ENCODE measurements at places on chromosomes 3 and 15.

GRCh38 chr3:66702126-66702525, 201.3 kb upstream of the LRIG1 start:
- no peak for DNase-seq

DNA sequence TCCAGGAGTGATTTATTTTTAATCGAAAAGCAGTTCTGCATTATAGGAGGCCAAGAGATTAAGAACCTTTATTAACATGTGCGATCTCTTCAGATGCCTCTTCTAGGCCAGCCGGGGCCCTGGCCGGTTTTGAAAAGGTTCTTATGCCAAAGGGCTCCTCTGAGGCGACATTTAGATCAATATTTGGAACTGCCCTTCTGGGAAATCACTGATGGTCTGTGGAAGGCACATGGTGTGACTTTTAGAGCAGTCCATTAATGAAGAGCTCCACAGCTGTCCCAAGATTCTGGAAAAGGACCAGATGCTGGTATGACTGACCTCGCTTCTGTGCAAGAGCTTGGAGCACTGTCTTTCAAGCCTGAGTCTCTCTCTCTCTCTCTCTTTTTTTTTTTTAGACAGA, 19.7 kb downstream of the MGLL start:
- DNase-seq, result no peak

DNA sequence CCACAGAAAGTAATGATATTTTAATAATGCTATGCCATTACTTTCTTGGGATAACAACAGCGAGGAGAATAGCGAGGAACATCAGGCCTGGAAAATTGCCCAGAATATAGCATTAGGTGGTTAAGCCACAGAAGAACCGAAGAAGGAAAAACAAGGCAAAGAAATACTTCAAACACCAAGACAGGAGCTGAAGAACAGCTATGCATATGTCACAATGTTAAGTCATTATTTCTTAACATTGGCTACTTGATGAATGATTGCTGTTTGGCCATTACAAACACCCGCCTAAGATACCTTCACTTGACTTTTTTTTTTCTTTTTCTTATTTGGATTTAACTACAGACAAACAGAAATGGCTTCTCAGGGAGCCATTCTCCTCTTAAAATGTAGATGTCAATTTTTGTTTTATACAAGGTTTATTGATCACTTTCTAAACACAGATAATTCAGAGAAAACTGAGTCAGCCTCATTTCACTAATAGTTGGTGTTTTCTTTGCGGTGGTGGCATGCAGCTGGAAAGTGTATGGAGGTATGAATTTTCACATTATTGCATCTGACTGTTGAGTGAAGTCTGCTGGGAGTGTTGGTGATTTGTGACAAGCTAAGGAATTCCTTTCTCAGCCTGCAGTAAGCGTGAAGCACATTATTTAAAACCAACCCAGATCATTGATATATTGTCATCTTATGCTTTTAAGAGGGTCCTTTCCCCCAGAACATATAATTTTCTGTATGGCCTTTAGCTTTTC, 705.7 kb upstream of the NR2F2 start:
- DNase-seq, result no peak

- DNase-seq, result no peak
Measured at GRCh38 chr15:63679588-63679987, 82.4 kb downstream of the FBXL22 start.

DNA sequence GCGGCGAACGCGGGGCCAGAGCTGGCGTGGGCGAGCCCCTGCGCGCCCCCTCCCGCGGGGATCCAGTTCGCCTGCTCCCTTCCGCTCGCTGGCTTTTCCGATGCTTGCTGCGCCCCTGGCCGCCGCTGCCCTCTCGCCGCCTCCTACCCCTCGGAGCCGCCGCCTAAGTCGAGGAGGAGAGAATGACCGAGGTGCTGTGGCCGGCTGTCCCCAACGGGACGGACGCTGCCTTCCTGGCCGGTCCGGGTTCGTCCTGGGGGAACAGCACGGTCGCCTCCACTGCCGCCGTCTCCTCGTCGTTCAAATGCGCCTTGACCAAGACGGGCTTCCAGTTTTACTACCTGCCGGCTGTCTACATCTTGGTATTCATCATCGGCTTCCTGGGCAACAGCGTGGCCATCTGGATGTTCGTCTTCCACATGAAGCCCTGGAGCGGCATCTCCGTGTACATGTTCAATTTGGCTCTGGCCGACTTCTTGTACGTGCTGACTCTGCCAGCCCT, 721 bp downstream of the P2RY1 start:
- no peak for DNase-seq

DNA sequence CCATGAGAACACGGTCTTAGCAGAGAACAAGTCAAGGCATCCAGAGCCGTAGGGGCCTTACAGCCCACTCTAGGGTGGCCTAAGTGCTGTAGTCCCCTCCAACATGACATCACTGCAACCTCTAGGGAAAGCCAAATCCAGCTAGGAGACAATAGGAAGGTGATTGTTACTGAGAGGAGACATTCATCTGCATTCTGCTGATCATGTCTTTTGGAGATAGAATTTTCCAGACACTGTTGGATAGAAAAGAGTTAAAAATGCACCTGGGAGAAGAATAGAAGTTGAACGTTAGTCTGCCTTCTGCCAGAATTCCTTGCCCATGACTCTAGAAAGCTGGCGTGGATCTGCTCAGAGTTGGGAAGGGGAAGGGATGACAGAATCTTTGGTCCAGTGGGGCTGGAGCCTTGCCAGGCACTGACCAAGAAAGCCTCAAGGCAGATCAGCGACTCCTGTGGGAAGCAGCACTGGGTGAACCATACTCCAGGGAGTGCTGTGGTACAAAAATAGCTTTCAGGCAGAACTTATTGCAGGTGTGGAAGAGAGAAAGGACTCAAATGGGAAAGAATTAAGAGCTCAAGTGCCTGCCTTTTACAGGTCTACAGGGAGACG, 44.8 kb upstream of the RAF1 start:
- no peak for DNase-seq

- DNase-seq, result no peak
Measured at GRCh38 chr15:79296583-79296982, 14.1 kb downstream of the ANKRD34C start.

- DNase-seq, result no peak
Measured at GRCh38 chr3:42192334-42193200, 73.4 kb downstream of the CCK start.

DNA sequence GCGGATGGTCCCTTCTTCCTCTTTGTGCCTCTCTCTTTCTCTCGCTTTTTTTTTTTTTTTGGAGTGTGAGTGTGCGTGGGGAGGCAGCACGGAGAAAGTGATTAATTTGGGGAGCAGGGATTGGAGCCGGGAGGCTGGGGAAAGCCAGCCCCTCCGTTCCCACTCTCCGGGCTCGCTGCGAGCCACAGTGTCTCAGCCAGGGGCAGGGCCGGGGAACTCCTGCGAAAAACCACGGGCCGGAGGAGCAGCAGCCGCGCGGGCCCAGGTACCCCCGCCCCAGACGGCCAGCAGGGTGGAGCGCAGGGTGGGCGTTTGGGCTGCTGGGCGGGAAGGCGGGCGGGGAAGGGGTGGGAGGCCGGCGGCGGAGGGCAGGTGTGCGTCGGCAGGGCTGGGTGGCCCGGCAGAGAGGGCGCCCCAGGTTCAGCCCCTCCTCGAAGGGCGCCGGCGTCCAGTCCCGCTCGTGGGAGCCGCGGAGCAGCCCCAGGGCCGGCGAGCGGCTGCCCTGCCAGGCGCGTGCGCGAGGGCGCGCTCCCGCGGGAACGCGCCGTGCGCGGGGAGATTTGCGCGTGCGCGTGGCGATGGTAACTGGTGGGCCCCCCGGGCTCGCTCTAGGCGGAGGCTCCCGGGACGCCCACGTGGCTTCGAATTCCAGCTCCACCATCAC, 1.4 kb downstream of the CHL1 start:
- no peak for DNase-seq

DNA sequence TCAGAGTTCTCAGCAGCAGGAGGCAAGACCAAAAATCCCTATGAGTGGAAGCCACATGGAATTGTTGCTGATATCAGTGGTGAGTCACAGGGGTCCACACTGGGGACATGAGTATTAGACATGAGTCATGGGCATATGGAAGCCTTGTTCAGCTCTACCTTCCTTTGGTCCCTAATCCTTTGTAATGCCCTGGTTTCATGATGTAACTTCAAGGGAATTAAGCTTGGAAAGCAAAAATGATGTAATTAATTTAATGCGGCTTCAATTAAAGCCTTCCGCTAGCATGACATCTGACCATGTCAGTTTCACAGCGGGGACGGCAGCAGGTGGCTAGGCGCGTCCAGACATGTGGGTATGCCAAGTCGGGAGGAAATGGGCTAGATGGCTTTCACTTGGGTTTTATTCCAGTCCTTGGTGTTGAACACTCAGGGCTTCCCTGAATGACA, 176.1 kb upstream of the RGMA start:
- no peak for DNase-seq

- DNase-seq, result no peak
Measured at GRCh38 chr15:66746231-66746605, 44.2 kb downstream of the SMAD6 start.

DNA sequence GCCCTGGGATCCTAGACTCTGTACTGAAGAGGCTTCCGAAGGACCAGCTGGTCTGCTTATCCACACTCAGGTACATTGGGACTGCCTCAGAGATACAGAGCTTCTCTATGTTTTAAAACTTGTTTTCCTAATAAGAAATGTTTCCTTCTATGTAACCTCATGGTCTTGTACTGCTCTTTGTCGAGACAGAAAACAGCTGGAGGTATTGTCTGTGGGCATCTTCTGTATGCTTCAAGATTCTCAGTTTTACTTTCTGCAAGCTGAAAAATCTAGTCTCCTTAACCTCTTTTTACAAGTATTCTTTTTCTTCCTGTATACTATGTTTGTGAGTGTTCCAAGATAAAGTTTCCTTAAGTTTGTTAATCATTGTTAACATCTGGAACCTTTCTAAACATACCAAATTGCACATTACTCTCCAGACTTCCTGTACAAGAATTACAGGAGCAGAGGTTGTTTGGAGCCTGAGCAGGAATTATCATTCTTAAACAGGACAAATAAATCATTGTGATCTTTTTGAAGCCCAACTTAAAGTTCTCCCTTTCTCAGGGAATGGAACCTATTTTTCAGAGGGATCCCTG, 358.3 kb upstream of the CFAP20DC start:
- no peak for DNase-seq

DNA sequence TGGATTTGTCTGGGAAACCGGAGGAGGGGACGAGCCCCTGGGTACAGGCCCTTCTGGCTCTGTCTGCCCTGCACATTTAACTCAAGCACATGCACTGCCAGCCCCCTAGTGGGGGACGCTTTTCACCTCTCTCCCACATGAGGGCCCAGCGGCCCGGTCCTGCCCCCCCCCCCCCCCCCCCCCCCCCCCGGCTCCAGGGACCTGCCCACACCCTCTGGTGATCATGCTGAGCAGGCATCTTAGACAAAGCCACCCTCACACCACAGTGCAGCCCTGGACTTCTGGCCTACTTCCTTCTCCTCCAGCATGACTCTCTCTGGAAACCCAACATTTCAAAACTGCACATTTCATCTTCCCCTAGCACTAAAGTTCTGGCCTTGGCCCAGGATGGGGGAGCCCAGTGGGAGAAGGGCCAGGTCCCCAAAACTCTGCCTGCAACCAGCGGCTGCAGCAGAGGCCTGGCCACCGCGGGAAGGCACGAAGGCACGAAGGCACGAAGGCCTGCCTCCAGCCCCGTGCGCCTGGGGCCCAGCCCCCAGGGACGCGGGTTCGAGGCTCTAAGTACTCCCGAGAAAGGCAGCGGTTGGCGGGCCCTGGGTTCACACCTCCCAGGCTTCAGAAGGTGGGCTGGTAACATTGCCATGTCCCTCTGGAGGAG, 14.1 kb downstream of the KLF15 start:
- DNase-seq, result no peak

GRCh38 chr15:47983533-47983932, 137.3 kb upstream of the SLC24A5 start:
- no peak for DNase-seq

GRCh38 chr15:59998305-59998949, 5.7 kb upstream of the FOXB1 start:
- DNase-seq, result no peak

GRCh38 chr3:133883641-133884040, 12.0 kb downstream of the RAB6B start:
- no peak for DNase-seq

- no peak for DNase-seq
Measured at GRCh38 chr3:7565574-7565973, 704.7 kb downstream of the GRM7 start.

DNA sequence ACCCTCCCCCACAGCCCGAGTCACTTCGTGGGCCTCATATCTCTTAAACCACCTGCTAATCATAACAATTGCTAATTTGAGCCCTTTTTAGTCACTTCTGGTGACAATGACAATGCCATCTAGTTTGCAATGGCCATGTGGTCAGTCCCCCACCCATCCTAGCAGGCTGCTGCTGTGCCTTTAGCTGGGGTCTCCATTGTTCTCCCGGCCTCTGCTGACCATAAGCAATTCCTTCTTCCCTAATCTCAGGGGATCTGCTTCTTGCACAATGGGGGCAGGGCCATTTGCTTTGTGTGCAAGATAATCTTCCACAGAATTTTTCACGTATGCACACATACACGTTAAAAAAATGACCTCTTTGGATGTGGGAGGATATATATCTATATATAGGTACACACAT, 406.1 kb upstream of the ONECUT1 start:
- no peak for DNase-seq

DNA sequence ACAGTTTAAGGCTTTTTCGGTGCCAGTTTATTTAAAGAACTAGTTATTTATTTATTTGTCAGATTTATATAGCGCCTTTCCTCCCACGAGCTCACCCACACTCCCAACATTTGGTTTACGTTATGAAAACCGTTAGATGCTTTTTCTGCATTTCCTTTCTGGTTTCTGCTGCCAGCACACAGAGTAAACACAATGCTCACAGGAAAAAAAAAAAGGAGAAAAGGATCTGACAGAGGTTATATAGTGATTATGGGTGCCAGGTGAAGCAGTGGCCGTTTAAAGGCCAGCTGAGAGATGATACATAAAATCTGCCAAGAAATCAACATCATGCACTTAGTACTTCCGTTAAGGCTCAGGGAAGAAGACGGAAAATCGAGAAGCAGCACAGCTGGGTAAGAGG, 37.9 kb downstream of the ETV5 start:
- DNase-seq, result no peak

GRCh38 chr3:154583086-154583634, 153.2 kb upstream of the GPR149 start:
- DNase-seq, result no peak

DNA sequence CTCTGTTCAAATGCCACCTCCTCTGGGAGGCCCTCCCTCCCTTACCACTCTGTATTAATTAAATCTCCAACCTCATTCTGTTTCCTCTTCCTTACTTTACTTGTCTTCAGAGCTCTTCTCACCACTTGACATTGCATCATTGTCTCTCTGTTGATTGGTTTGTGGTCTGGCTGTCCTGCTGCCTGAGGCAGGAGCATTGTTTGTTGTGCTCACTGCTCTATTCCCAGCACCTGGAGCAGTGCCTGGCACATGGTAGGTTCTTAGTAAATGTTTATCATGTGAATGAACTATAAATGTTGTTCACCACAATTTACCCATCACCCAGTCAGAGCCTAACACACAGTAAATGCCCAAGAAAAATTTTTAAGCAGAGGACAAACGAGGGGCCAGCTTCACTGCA, 6.7 kb upstream of the BFSP2 start:
- DNase-seq, result no peak
